ENCODE measurements at places on chromosomes 5 and 9. TPM values are rescaled to one million over a fixed set of nuclear protein-coding genes. Genes with fewer than 3 reads are reported as not detected.

The PDE6A gene
- 0.05 TPM for total RNA-seq

The GPR151 gene
- not detected for total RNA-seq

The CDH9 gene
- not detected for total RNA-seq

The PIP5K1B gene
- total RNA-seq = 2.8 TPM

The IL3 gene
- 6.2 TPM for total RNA-seq

The LCN10 gene
- 0.21 TPM for total RNA-seq

The ZDHHC21 gene
- 7.8 TPM for total RNA-seq

The PLPPR1 gene
- not detected for total RNA-seq

The MAMDC4 gene
- 14.8 TPM for total RNA-seq

The CCIN gene
- total RNA-seq = 0.12 TPM

The PPP3R2 gene
- not detected for total RNA-seq

The TIMD4 gene
- total RNA-seq = 7.3 TPM

The RANBP17 gene
- not detected for total RNA-seq

The EPB41L4A gene
- total RNA-seq = 2.0 TPM

The FOXD4L5 gene
- total RNA-seq = 0.26 TPM

The TTC16 gene
- total RNA-seq = 5.3 TPM

The CAVIN4 gene
- total RNA-seq = 0.10 TPM

The MCTP1 gene
- total RNA-seq = 0.28 TPM

The TRIM36 gene
- total RNA-seq = not detected

The SPDL1 gene
- 28.7 TPM for total RNA-seq

The DNAH5 gene
- total RNA-seq = not detected

The ORM2 gene
- total RNA-seq = not detected

Data from activated T-cell treated with anti-CD3 and anti-CD28 coated beads, Interleukin-2, amount 50 U/mL, for 72 hours (primary cell).